GM23338 (cell line): ENCODE measurements at places on chromosomes 12 and 14. TPM values are rescaled to one million over a fixed set of nuclear protein-coding genes. Genes with fewer than 3 reads are reported as not detected.

Gene HSPB8
- 4.7 and 4.8 TPM in 2 replicates for total RNA-seq

Gene CD27
- total RNA-seq = not detected in 2 replicates

Gene MUCL1
- total RNA-seq = not detected in 2 replicates

Gene LRRK2
- total RNA-seq = 0.24 and 0.35 TPM in 2 replicates

Gene ACVRL1
- total RNA-seq = 0.28 and 0.62 TPM in 2 replicates

Gene ITGA5
- 23.7 and 24.2 TPM in 2 replicates for total RNA-seq

Gene BEST3
- total RNA-seq = not detected in 2 replicates

Gene RIPK3
- total RNA-seq = 0.16 and 1.5 TPM in 2 replicates

Gene SPIC
- total RNA-seq = not detected in 2 replicates

Gene GZMB
- not detected in 2 replicates for total RNA-seq

Gene POTEG
- not detected in 2 replicates for total RNA-seq

Gene TMEM132C
- 0.04 TPM in 1 of 2 replicates, not detected in the other for total RNA-seq

Gene ZNF705A
- not detected in 2 replicates for total RNA-seq

Gene HOXC6
- total RNA-seq = not detected in 2 replicates

Gene PMCH
- total RNA-seq = not detected in 2 replicates

Gene MANSC4
- total RNA-seq = not detected in 2 replicates

Gene NPAS3
- total RNA-seq = 0.08 and 0.17 TPM in 2 replicates

DNA sequence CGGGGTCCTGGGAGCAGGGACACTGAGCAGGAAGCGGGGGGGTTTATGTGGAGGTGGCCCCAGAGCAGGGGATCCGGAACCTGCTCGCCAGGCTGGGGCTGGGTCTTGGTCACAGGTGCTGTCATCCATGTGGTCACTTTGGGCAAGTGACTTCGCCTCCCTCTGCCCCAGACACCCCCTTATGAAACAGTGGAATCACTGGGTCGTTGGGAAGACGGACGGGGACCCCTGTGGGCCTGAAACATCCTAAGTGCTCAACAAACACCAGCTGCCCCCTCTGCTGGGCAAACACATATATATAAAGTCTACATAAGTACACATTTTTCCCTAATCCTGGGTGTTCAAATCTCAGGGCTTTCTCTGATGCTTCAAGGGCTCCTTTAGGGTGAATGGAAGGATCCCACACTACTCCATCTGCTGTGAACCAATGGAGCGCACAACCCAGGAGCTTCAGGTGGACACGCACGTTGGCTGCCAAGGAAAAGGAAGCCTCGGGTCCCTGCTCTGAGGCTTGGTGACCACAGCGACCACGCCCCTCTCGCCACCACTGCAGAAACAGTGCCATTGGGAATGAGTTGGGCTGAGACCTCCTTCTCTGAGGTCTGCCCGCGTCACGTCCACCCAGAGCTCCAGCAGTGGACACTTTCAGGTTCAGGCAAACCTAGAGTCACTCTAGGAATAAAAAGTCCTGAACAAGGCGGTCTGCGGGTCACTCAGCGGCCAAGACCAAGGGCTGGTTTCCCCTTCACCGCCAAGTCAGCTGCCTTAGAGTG lies 54.6 kb downstream of the CDC42BPB start:
- peak overlapping the region; percentile 45; the same call in 1 of the 2 replicates for H3K27ac ChIP-seq
- H3K4me1 ChIP-seq = no peaks in the 10 kb centered on the region
- peaks cover 2% of the 10 kb centered on the region; the same call in 1 of the 2 replicates for H3K36me3 ChIP-seq
- DNase-seq = peak; percentile 41
- H3K4me3 ChIP-seq = no peak overlapping the region

GRCh38 chr14:54488646-54489317 lies at the start of gene GMFB:
TSS of gene GMFB (minus strand) at chr14:54488980. CDS start at chr14:54488927, 53 bp downstream.
- no peaks in the 10 kb centered on the region for H3K27me3 ChIP-seq
- peak within 1 kb of the TSS; percentile 61 for H3K4me3 ChIP-seq
- peak within 1 kb of the TSS; percentile 99 for H3K27ac ChIP-seq
- peaks cover 24% of the 10 kb centered on the region for H3K4me1 ChIP-seq

DNA sequence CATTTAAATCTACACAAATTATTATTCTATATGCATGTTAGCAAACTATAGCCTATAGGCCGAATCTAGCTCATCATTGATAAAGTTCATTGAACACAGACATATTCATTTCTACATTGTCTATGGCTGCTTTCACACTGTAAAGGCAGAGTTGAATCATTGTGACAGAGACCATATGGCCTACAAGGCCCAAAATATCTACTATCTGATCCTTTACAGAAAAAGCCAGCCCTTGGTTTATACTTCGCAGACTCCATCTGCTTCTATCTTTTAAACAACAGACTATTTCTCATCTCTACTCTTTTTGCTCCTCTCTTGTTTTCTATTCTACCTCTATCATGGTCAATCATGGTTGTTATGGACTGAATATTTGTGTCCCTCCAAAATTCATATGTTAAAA lies 190.7 kb downstream of the EXOC5 start:
- peaks cover 24% of the 10 kb centered on the region for H3K4me1 ChIP-seq
- no peak overlapping the region for H3K27ac ChIP-seq
- no peak overlapping the region for H3K4me3 ChIP-seq

- H3K4me1 ChIP-seq = no peaks in the 10 kb centered on the region
- peaks cover 35% of the 10 kb centered on the region for H3K36me3 ChIP-seq
- H3K27ac ChIP-seq = peak overlapping the region; percentile 60
- H3K27me3 ChIP-seq = no peaks in the 10 kb centered on the region
- H3K4me3 ChIP-seq = no peak overlapping the region
Observed at GRCh38 chr14:64929014-64929359, 13.6 kb downstream of the GPX2 start.

- no peaks in the 10 kb centered on the region for H3K27me3 ChIP-seq
- no peak for DNase-seq
- H3K4me1 ChIP-seq = peaks cover 5% of the 10 kb centered on the region; the same call in 1 of the 2 replicates
- H3K27ac ChIP-seq = no peak overlapping the region
Observed at GRCh38 chr12:79388011-79388410, 302.8 kb downstream of the PAWR start.

DNA sequence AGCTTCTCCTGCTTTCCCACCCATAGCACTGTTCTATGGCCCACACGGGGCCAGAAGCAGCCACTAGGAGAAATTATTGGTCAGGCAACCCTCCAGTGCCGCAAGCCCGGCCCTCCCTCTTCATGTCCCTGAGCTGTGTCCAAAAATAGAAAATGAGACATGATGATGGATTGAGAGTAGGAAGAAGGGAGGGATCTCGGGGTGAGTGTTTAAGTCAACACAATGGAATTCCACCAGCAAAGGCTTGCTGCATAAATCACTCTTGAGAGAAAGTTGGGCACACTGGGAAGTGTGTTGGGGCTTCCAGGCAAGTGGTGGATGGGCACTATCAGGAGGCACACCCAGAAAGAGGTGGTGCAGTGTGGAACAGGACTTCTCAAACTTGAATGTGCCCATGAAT lies 94.2 kb downstream of the LLPH start:
- H3K4me1 ChIP-seq = no peaks in the 10 kb centered on the region
- H3K27me3 ChIP-seq = no peaks in the 10 kb centered on the region
- no peak for DNase-seq
- no peaks in the 10 kb centered on the region for H3K36me3 ChIP-seq
- no peak overlapping the region for H3K27ac ChIP-seq
- no peak overlapping the region for H3K4me3 ChIP-seq

- no peak for DNase-seq
- no peak overlapping the region for H3K27ac ChIP-seq
- H3K36me3 ChIP-seq = no peaks in the 10 kb centered on the region
- H3K27me3 ChIP-seq = peaks cover 3% of the 10 kb centered on the region; the same call in 1 of the 2 replicates
Observed at GRCh38 chr14:92906823-92907222, 16.1 kb upstream of the CHGA start.

DNA sequence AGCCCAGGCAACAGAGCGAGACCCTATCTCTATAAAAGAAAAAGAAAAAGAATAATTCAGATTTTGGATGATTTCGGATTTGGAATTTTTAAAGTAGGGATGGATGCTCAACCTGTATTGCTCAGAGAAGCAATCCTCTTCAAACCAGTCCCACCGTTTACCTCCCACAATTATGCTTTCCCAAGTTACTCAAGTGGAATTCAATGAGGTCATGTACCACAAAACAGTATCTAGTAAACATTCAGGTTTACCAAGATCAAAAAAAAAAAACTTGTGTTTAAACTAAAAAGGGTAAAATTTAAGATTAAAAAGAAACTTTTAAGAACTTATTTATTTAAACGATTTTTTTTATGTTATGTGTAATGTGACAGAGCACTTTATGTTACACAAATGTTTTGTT lies 2.5 kb downstream of the KDM5A start:
- peaks cover 26% of the 10 kb centered on the region; the same call in 1 of the 2 replicates for H3K36me3 ChIP-seq
- no peak overlapping the region for H3K27ac ChIP-seq
- peaks cover 8% of the 10 kb centered on the region; the same call in 1 of the 2 replicates for H3K4me1 ChIP-seq
- H3K27me3 ChIP-seq = no peaks in the 10 kb centered on the region
- no peak for DNase-seq
- H3K4me3 ChIP-seq = no peak overlapping the region

- no peak overlapping the region for H3K27ac ChIP-seq
- no peak overlapping the region for H3K4me3 ChIP-seq
- no peaks in the 10 kb centered on the region for H3K36me3 ChIP-seq
- no peak for DNase-seq
- no peaks in the 10 kb centered on the region for H3K27me3 ChIP-seq
Observed at GRCh38 chr12:99910342-99910741, 74.4 kb downstream of the ANKS1B start.

- no peaks in the 10 kb centered on the region for H3K36me3 ChIP-seq
- no peak overlapping the region for H3K27ac ChIP-seq
- no peaks in the 10 kb centered on the region for H3K27me3 ChIP-seq
- H3K4me3 ChIP-seq = no peak overlapping the region
Observed at GRCh38 chr14:61498811-61499210, 177.4 kb downstream of the PRKCH start.

- no peaks in the 10 kb centered on the region for H3K4me1 ChIP-seq
- no peak overlapping the region for H3K4me3 ChIP-seq
- DNase-seq = no peak
- H3K36me3 ChIP-seq = no peaks in the 10 kb centered on the region
- no peaks in the 10 kb centered on the region for H3K27me3 ChIP-seq
- no peak overlapping the region for H3K27ac ChIP-seq
Observed at GRCh38 chr14:22018890-22019289, 345.3 kb upstream of the OR4E1 start.

GRCh38 chr12:58159941-58160340 lies 218.6 kb downstream of the ATP23 start:
- H3K27ac ChIP-seq = no peak overlapping the region
- no peak for DNase-seq
- no peaks in the 10 kb centered on the region for H3K36me3 ChIP-seq
- no peaks in the 10 kb centered on the region for H3K27me3 ChIP-seq

GRCh38 chr14:68774771-68775613 lies 17.9 kb downstream of the ZFP36L1 start:
- no peak for DNase-seq
- no peaks in the 10 kb centered on the region; the same call in 1 of the 2 replicates for H3K4me1 ChIP-seq
- no peak overlapping the region for H3K4me3 ChIP-seq

DNA sequence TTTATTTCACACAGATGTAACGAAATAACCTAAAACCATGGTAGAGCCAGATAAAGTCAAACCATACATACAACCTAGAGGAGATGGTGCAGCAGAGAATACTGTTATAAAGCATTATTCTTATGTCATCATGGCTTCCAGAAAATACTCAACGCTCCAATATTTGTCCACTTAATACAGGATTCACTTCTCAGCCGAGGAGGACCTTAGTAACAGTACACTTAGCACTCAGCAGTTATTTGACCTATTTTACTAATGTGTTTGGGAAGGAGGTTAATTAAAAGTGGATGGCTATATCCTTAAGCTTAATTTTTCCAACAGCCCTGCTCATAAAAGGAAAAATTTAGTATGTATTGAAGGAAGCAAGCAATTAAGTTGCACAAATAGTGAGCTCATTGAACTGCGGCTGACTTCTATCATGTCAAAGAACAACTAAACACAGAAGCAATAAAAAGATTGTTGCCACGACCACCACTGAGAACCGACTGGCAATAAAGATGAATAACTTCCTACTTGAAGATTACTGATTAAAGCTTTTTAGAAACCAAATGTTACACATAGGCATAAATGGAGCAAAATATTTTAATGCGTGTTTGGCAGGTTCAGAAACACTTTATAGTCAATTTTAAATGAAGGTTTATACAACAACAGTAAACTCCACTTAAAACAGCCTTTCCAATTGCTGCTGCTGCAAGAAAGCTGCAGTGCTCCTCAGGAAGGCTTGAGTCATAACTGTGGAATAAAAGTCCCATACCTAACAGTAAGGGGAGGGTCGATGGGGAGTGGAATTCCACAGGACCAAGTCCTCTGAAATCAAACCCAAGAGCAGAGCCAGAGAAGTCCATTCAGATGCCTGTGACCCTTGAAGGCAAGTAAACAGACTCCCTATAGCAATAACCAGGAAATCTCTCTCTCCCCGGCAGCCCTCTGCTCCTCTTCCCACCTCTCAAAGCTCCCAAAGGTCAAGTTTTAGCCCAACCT lies 218.9 kb upstream of the CDKN3 start:
- H3K27me3 ChIP-seq = no peaks in the 10 kb centered on the region
- no peak for DNase-seq
- H3K4me1 ChIP-seq = no peaks in the 10 kb centered on the region
- no peaks in the 10 kb centered on the region for H3K36me3 ChIP-seq
- H3K27ac ChIP-seq = no peak overlapping the region

DNA sequence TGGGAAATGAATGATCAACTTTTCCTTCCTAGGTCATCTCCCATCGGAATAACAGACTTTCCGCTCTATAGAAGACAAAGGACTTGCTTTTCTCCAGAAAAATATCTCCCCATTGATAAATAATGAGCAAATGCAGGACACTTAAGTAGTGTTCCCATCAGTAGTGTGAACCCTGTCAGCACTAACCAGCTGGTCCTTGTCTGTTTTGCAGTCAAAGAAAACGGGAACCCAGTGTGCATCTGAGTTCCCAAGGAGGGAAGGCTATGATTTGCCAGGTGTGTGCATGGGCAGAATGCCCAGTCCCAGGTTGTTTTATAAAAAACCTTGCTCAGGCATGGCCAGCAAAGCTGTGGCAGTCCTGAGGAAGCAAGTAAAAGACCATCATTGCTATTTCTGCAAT lies 256.5 kb upstream of the HMGA2 start:
- DNase-seq = no peak
- H3K4me1 ChIP-seq = peaks cover 8% of the 10 kb centered on the region; the same call in 1 of the 2 replicates
- no peaks in the 10 kb centered on the region for H3K36me3 ChIP-seq
- no peak overlapping the region for H3K27ac ChIP-seq
- H3K27me3 ChIP-seq = no peaks in the 10 kb centered on the region
- no peak overlapping the region for H3K4me3 ChIP-seq

DNA sequence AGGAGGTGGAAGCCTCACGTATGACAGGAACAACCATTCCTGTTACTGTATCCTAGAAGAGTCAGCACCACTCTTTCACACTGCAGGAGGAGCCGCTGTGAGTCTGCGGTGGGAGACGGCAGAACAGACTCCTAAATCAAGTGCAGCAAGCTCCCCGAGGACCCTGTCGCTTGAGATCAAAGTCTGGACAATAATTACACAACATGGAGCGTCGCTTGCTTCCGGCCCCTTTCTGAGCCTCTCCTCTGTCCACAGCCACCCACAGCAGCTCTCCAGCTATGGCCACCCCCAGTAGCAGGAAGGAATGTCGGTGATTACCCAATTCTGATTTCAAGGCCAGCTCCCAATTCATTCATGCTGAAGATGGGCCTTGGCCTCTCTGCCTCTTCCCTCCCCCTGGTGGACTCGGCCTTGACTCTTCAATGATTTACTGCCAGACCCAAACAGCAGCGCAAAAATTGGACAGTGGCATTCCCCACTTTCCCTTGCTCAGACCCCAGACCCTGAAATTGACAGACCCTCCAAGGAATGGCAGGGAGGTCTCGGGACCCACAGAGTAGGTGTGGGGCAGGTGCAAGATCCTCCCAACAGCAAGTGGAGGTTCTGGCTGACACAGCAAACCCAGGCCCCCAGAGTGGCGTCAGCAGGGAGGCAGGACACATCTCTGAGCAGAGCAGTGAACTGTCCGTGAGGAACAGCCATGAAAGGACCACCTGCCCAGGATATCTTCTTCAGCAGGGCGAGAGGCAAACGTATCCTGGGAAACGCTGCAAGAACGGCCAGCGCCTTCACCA lies 272.7 kb upstream of the DIO3 start:
- no peak overlapping the region for H3K4me3 ChIP-seq
- H3K27ac ChIP-seq = no peak overlapping the region
- no peak for DNase-seq
- H3K4me1 ChIP-seq = peaks cover 26% of the 10 kb centered on the region
